AG08395 (cell line): ENCODE measurements at places on chromosomes 16 and 17.
A peak's percentile ranks its signal among the peaks of the same experiment; 100 is the strongest.

DNA sequence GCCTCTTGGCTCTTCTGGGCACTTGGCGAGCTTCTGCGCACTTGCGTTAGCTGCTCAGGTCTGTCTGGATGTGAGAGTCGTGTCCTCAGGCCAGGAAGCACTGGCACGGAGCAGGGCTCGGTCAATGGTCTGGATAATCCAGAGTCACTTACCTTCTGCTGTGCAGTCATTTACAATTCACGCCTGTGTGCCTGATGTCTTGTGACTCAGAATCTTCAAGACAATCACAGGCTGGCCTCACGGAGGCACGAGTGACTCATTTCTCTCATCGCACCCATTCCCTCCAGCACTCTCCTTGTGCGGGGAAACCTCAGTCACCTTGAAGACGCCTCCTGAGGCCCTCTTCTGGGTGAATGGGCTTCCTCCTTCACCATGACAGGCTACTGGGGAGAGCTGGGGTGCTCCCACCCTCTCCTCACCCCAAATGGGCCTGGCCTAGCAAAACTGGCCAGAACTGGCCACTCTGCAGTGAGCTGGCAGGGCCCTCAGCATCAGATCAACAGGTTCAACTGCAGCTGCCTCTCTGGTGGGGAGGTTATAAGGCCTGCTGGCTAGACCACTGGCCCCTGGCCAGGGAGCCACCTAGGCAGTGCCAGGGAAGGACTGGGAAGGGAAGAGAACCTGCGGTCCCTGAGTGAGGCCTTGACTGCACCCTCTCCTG lies 1.9 kb upstream of the CAPN15 start:
- DNase-seq, result peak; percentile 81

DNA sequence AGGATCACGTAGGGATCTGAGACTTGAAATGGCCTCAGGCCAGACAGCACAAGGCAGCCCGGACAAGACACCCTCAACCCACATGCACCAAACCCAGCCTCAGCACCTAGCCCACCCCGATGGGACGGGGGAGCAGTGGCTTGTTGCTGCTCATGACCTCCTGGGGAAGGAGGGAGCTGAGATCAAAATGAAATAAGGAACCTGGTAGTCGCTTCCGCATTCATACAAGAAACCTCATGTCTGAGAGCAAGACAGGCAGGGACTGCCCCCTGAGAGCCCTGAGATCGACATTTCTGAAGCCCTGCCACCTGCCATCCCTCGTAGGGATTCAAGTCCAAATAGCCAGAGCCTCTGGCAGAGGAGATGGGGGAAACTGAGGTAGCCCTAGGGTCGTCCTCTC lies 5.7 kb upstream of the CEP131 start:
- no peak for DNase-seq

GRCh38 chr17:17041571-17042383 lies 480 bp upstream of the MPRIP start:
- DNase-seq, result peak; percentile 98

DNA sequence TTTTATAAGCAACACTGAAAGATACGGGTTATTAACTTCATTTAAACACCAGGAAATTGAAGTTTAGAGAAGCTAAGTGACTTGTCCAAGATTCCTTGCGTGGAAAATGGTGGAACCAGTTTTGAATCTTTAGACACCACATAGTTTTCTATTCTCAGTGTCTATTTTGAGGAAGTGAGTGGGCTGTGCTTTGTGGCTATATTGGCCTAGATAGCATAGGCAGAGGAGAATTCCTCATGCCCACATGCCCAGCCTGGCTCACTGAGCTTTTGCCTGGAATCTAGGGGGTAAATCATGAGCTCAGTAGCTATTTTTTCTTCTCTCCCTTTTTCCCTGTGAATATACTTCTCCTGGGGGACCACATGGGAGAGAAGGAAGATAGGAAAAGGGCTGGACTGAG lies 431.3 kb downstream of the HS3ST3B1 start:
- no peak for DNase-seq

DNA sequence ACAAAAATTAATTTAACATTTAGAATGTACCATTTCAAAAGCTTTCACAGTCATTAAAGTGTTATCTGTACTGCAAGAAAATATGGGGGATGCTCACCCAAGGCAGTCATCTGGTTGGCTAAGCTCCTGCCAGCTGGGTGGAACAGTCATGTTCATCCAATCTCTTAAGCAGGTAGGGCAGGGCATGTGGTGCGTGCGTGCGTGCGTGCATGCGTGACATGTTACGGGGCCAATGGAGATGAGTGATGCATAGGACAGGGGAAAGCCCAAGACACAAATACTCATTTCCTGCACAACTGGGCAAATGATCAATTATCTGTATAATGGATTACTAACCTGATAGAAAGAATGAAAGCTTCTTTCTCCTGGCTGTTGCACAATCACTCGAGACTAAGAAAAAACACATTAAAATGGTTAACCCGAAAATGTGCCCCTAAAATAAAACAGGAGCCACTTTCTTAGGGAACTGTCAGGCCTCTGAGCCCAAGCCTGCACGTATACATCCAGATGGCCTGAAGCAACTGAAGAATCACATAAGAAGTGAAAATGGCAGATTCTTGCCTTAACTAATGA lies 104.4 kb downstream of the MYO1D start:
- DNase-seq, result no peak

- DNase-seq, result peak; percentile 61
Observed at GRCh38 chr16:27431773-27432532, 30.0 kb downstream of the IL21R start.

DNA sequence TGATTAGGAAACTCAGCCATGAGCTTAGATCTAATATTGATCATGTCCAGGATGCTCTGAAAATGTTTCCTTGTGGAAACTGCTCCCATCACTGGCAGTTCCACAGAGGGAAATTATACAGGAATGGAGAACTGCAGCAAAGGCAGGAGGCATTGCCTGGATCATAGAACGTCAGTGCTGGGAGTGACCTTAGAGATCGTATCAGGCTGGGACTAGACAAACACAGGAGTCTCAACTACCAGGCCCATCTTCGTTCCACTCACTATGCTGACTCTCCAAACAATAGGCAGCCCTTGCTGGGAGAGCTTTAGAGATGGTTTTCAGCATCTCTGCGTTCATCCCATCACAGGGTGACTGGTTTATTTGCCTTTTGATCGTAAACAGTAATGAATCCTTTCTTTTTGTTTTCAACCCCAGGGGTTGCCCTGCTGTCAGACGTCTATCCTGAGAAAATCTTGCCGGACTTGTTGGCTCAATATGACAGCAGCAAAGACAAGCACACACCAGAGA lies 130.3 kb downstream of the TANGO6 start:
- DNase-seq, result no peak

- DNase-seq, result no peak
Observed at GRCh38 chr16:31333686-31334649, 21.0 kb upstream of the ITGAX start.
